ENCODE measurements at places on chromosomes 13 and 19. TPM values are rescaled to one million over a fixed set of nuclear protein-coding genes. Genes with fewer than 3 reads are reported as not detected.

DNA sequence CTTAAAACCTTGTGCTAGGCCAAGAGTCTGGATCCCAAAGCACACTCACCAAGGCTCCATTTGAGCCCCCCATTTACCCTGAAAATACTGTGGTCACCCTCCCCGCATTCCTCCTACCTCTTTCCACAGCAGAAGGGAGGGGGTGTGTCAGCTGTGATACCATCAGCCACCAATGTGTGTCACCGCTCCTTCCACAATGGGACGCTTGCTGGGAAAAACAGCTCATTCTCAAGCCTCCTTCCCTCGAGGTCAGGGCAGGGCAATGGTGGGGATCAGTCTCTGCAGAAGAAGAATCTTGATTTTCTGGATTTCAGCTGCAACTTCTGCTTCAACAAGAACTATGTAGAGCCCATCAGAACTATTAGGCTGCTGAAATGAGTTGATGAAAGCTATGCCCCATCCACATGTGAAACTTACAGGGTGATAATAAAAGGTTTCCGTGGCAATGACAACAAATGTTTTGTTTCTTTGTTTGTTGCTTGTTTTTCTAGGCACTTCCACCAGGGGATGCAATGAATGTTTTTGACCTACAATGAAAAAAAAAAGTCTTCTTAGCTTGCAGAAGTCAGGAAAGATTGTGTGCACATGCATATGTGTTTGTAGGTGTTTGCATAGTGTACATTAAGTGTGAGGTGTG is 26.4 kb upstream of the ZNF507 start:
- no peak for DNase-seq

- DNase-seq, result no peak
These were observed 1.6 kb downstream of the CEACAM16 start for GRCh38 chr19:44700547-44700946.

DNA sequence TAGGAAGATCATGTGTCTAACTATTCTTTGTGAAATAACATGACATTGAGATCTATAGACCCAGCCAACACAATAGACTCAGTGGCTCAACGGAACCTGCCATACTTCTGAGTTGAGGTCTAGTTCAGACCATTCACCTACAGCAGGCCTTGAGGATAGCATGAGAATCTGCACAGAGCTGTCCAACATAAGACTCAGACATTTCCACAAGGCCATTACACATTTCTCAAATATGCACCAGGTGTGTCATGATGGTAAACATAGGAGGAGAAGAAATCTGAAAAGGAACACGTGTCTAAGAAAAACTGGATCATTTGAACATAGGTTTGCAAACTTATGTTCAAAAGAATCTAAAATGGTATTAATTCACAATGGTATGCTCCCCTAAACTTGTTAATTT is 421.4 kb downstream of the SLITRK6 start:
- DNase-seq, result no peak

GRCh38 chr19:35449359-35450043 is 1.4 kb downstream of the FFAR2 start:
- no peak for DNase-seq

EFNA2 gene
- not detected for total RNA-seq
